ENCODE measurements at places on chromosomes 16 and 17.

- DNase-seq: peak; percentile 34
Measured at GRCh38 chr17:66255112-66255511, 25.9 kb upstream of the APOH start.

DNA sequence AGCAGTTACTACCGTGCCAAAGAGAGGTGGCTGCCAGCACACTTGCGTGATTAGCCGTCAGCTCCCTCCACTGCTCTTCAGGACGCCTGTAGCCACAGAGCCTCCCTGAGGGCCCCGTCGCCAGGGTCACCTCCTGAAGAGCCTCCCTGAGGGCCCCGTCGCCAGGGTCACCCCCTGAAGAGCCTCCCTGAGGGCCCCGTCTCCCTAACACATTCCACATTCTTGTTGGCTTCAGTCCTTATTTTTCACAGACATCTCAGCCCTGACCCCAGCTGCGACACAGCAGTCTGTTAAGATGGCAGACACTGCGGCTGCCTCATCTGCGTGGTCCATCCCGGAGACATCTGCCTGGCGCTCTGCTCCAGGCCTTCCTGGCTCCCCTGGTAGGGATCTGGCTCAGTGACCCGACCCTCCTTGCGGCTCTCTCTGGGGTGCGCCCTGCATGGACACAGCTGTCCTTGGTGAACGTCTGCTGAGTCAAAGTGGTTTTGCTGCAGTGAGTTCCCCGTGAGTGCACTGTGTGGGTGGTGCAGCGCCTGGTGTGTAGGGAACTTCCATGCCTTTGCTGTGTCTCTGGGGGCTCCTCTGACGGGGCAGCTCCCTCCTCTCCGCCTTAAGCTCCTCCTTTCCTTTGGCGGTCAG is 11.4 kb downstream of the ACSF3 start:
- no peak for DNase-seq

GRCh38 chr16:46973207-46973995 is at the start of gene DNAJA2:
TSS of gene DNAJA2 (minus strand) at chr16:46973674. CDS start at chr16:46973572, 102 bp downstream.
- DNase-seq: peak; percentile 63

GRCh38 chr17:37225465-37225864 is 150.3 kb upstream of the C17orf78 start:
- no peak for DNase-seq

GRCh38 chr17:5555254-5555653 is 29.1 kb downstream of the NLRP1 start:
- DNase-seq: no peak

- no peak for DNase-seq
Measured at GRCh38 chr16:71491054-71491453, 1.9 kb upstream of the ZNF19 start.
